NCI-H1092 treated with DMSO at 0.1 percent for 48 hours (cell line): ENCODE measurements at places on chromosomes 7 and 10.

DNA sequence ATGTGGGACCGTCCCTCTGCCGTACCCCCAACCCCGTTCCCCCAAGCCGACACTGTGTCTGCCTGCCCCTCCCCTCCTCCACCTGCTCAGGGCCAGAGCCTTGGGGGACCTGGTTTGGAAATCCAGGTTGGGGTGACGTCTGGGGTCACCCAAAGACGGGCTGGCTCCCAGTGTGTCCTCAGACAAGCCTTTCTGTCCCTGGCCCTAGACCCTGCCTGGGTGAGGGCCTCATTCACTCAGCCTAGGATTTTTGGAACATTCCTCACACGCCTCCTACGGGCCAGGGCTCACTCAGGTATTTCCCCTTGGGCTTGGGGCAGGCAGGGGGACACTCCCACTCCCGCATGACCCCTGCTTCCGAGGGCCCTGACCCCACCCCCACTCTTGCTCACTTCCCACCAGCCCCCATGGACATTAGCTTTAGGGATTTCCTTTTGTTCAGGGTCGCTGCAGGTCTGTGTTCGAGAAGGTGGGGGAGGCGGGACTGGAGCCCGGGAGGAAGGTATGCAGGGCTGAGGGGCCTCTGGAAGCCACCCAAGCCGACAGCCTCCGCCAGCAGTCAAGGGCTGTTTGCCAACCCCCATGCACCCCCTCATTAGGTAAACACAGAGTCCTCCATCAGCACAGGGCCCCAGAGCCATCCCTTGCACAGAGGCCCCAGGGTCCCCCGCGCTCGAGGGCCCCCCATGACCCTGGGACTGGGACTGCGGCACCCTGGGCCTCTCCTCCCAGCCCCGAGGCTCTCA is 35.1 kb downstream of the PDGFA start:
- DNase-seq, result no peak

GRCh38 chr7:118183428-118183785 is 557 bp upstream of the LSM8 start:
- DNase-seq, result no peak

- no peak for DNase-seq
Measured at GRCh38 chr7:57424515-57425238, 25.3 kb upstream of the ZNF716 start.

DNA sequence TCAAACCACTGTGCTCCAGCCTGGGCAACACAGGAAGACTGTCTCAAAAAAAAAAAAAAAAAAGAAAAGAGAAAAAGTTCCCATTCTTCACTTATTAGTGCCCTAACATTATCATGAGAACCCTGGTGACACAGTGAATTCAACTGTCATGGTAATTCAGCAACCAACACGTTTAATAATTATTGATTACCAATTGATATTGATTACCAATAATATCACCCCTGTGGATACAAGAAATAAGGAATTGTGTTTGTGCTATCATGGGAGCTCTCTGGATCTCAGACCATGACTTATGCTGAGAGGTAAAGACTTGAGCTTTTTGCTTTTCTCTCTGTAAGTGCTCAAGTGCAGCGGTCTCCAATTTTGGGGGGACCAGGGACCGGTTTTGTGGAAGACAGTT is 195.3 kb downstream of the TPST1 start:
- no peak for DNase-seq

DNA sequence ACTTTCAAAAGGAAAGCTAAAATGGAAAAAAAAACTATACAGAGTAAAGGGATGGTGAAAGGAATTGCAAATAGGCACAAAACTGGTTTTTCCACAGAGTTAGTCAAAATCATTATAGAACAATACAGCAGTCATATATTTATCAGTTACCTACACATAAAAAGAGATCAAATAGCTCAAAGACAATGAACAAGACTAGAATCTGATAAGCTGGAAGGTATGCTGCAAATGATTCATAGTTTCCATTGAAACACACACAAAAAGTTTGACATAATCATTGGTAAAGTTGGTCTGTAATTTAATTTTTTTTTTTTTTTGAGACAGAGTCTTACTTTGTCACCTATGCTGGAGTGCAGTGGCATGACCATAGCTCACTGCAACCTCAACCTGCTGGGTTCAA is 92.4 kb upstream of the SGCE start:
- no peak for DNase-seq

- no peak for DNase-seq
Measured at GRCh38 chr10:64449603-64450002, 928.4 kb downstream of the REEP3 start.

- DNase-seq, result no peak
Measured at GRCh38 chr10:119755446-119755845, 29.6 kb downstream of the INPP5F start.

GRCh38 chr10:120735773-120736371 is 115.3 kb upstream of the WDR11 start:
- peak; percentile 6 for DNase-seq
